ENCODE measurements at places on chromosomes 16 and 17.

DNA sequence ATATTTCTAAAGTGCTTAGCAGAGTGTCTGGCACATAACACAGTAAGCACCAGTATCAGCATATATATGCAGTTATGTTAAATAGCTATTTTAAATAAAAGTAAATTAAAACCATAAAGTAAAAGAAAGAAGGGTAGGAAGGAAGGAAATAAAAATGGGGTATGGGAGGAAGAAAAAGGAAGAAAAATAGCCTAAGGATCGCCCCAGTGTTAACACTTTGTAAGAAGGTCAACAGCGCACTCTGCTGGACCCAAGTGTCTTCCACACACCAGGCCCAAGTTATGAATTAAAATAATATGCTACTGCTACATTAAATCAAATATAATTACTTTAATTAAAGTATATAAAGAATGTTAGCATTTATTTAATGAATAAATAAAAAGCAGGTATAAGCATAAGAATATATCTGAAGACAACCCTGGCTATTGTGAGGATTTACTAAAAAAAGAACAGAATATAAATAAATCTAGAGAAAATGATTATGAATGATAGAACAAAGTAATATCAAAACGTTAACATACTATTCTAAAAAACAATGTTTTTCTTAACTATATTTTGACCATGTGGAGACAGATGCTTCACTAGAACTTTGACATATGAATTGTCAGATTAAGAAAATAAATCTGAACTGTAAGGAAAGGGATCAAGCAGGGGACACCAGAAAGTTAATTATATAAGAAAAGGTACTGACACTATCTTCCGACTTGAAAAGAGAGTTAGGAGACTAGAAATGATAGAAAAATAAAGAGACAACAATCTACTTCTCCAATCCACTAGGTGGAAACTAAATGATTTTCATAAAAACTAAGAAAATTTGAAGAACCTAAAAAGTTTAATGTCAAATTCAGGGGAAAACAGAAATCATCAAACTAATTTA, 25.9 kb downstream of the BRIP1 start:
- peak; percentile 62 for DNase-seq

DNA sequence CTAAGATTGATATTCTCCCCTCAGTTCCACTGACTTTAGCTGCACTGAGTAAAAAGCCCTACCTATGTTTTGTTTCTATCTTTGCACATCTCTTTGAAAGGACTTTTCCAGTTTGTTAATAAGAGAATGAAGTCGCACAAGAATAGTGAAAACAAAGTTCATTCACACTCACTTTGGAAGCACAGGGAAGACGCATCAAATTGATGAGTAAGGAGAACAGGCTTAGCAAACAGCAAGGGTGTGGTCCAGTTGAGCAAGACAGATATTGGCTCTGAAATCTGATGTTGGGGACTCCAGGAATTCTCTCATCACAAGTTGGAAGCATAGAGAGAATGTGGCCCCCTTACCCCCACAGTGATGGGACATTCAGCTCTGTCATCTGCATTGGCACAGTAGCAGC, 221.3 kb downstream of the CDH11 start:
- DNase-seq, result no peak

DNA sequence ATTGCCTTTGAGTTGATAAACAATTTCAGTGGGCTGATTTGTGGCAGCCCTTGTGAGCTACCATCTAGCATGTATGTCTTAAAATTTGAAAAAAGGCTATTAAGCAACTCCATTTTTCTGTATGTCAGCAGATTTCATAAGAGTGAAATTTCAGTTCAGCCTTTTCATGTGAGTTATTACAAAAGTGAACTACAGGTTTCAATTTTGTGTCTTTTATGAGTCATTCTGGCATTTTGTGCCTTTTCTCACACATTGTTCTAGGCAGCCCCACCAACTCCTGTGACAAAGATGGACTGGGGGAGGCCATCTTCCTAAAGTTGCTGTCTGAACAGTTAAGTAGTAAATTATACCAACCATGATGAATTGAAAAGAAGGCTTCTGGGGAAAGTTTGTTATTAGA, 52.1 kb downstream of the USP10 start:
- peak; percentile 20 for DNase-seq

DNA sequence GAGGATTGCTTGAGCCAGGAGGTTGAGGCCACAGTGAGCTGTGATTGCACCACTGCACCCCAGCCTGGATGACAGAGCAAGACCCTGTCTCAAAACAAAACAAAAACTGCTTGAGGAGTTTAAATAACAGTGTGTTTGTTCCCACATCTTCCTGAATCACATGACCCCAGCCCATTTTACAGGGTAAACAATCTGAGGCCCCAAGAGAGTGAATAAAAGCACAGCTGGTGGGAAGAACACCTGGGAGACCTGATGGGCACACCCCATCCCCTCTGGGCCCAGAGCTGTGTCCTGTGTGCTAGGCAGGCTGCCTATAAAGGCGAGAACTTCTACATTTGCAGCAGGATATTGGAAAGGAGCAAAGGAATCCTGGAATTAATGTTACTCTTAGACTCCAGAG, 69.6 kb downstream of the PLXDC1 start:
- no peak for DNase-seq

- DNase-seq, result peak; percentile 81
Observed at GRCh38 chr16:31354394-31355291, at the start of gene ITGAX. Gene ITGAX, plus strand, starts transcription at chr16:31355176. Its CDS starts 79 bp downstream, at chr16:31355255.

GRCh38 chr17:80917716-80918560, 73.7 kb upstream of the CHMP6 start:
- DNase-seq, result no peak

GRCh38 chr17:76968707-76969597, 100.7 kb downstream of the MGAT5B start:
- peak; percentile 66 for DNase-seq

DNA sequence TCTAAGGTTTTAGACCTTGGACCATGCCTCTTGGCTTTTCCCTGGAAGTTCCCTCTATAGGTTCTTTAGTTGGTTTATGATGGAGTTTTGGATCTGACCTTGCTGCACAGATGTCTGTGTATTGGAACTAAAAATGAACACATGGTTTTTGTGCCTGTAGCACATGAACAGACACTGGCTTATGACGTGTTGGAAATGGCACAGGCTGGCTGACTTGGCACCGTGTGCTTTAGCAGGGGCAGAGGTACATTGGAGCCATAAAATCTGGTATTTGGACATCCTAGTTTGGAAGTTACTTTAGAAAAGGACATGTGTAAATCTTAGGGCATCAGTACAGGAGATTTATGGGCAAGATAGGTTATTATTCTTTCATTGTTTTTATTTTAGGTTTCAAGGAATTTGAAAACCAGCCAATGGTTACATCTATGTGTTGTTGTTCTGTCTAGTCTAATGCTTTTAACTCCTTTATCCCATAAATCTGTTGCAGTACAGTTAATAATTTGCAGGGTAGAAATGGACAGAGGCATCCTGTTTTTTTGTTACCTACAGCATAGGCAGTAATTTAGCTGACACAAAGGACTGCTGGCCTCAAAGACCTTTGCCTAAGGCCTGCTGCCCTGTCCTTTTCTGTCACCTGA, 6.0 kb downstream of the SOCS7 start:
- no peak for DNase-seq

- no peak for DNase-seq
Observed at GRCh38 chr17:10103712-10104111, 94.7 kb downstream of the GAS7 start.

- no peak for DNase-seq
Observed at GRCh38 chr17:58414596-58414997, 2.7 kb downstream of the RNF43 start.

DNA sequence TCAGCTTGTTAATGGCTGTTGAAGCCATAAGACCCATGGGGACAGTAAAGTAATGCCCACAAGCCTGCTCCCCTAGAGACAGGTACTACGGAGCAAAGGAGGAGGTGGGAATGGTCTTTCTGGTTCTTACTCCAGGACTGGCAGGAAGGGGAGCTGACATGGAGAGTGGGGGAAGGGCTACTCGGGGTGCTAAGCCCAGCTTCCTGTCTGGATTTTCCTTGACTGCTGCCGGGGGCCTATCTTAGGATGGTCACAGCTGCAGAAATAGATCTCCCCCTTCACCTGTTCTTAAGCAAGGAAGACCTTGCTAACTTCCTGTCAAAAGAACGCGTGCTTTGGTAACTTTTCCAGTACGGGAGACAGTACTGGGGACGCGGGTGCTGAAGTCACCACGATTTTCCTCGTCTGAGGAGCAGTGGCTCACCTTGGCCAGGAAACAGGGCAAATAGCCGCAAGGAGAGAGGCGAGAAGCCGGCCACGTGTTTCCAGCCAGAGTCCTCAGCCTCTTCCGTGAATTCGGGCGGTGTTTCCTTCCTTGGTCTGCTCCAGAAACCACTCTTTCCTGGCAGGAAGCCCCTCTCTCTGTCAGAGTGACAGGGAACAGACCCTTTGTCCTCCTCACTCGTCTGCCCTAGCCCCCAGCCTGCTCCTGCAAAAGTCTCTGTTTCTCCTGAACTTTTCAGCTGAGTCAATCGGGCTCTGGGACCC, 656 bp upstream of the PRR29 start:
- no peak for DNase-seq

- DNase-seq, result no peak
Observed at GRCh38 chr17:57453841-57454425, 197.6 kb downstream of the MSI2 start.

DNA sequence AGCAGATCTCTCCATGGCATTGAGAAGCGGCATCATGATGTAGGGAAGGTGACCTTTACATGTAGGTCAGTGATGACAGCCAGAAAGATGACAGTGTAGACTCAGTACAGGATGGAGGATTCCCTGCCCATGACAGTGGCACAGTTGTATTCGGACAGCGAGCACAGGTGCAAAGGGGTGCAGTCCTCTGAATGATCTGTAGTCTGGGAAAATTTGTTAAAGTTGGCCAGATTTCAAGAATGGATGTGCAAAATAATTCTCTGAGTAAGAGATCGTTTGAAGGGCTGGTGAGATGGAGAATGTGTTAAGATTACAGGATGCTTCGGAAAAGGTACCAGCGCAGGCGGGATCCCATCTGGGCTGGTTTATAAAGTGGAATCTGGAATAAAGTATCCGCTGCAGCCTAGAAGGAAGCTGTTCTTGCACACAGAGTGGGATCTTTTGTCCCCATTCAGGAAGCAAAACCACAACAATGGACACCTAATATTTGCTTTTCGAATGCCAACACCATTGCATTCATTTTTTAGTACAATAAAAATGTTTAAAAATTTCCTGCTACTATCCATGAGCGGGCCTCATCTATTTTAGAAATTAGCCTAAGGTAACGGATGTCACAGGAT, 101.2 kb downstream of the RPTOR start:
- no peak for DNase-seq

GRCh38 chr17:78132084-78132676, 1.6 kb downstream of the TMC8 start:
- peak; percentile 80 for DNase-seq

- DNase-seq, result peak; percentile 58
Observed at GRCh38 chr16:66515596-66516508, 34.1 kb downstream of the TK2 start.

GRCh38 chr16:58634265-58634802, 4.7 kb upstream of the CNOT1 start:
- no peak for DNase-seq

DNA sequence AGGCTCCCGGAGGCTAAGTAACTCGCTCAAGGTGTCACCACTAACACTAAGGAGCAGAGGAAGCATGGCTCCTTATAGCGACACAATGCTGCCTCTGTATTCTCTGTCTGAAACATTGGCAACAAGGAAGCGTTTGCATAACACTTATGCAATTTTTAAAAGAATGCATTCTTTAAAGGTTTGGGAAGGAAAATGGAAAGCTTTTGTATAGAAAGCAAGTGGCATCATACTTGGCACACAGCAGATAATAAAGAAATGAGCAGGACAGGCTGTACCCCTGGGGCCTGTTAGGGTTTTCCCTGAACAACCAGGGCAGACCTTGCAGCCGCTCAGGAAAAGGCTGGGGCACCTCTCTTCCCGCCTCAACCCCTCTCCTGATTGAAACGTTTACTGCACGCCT, 36.9 kb downstream of the PPL start:
- no peak for DNase-seq

DNA sequence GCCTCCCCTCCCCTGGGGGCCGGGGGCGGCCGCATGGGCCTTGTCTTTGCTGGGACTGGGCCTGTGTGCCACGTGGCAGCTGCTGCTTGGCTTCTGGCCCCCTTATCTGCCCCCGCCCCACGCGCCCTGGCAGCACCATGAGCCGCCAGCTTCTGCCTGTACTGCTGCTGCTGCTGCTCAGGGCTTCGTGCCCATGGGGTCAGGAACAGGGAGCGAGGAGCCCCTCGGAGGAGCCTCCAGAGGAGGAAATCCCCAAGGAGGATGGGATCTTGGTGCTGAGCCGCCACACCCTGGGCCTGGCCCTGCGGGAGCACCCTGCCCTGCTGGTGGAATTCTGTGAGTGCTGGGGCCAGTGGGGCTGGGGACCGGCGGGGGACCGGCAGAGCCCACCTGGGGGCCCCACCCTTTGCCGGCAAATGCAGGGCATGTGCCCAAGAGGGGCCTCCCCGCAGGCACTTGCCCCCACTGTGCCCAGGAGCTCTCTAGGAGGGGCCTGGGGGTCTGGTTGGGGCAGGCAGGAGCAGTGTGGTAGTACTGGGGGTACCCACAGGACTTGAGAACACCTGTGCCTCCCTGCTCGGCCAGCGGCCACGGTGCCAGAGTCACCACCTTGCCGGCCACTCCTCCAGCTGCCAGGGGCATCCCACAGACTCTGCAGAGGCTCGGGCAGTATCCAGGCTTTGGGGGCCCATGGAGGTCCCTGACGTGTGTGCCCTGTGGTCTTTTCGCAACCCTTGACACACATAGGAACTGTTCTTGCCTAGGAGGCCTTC, at the start of gene PDIA2:
Gene PDIA2, plus strand, starts transcription at position 132 of the 773 bp plus-strand sequence. Its CDS starts 6 bp downstream, at position 138.
- no peak for DNase-seq

DNA sequence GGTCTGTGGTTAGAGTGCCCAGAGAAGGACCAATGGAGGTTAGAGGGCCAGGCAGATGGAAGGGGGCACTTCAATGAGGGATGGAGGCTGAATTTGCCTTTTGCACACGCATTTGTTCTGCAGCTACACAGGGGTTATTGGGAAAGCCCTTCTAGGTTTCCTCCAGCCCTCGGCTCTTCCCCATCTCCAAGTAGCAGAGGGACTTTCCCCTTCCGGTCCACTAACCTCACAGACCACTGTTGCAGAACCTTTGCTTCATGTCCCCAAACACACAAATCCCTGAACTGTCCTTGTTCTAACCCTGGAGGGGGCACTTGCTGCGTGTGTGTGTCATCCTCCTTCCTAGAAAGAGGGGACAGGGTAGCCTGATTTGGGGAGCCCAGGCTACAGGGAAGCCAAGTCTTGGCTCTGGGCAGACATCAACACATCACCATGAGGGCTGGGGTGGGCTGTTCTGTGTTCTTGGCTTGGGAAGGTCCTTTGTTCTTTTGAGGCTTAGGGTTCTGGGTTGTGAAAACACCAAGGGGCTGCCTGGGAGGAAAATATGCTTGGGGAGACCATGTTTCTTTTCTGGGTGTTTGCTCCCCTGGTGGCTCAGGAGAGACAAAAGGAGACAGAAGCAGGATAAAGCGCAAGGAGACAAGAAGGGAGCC, 7.3 kb upstream of the NR1D1 start:
- no peak for DNase-seq

DNA sequence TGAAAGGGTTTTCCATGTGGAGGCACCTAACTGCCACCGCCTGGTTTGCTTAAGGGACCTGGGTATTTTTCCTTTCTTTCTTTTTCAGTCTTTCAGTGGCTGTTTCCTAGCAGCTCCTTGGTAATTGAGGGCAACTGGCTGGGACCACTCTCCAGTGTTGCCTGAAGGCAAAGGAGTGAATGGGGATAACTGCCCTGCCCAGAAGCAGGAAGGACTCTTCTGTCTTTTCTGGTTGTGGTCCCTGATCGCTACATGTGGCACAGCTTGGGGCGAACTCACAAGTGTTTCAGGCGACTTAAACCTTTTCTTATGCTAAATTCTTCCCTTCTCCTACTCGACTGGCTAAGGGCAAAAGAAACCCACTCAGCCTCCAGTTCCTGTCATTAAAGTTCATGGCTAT, 10.1 kb upstream of the TMEM98 start:
- no peak for DNase-seq

GRCh38 chr17:2343421-2343820, 6.1 kb downstream of the SGSM2 start:
- peak; percentile 56 for DNase-seq

All from activated CD4-positive, alpha-beta T cell treated with anti-CD3 and anti-CD28 coated beads, Interleukin-2, amount 50 U/mL, for 48 hours (primary cell).